ENCODE measurements at places on chromosomes 5 and 9.

DNA sequence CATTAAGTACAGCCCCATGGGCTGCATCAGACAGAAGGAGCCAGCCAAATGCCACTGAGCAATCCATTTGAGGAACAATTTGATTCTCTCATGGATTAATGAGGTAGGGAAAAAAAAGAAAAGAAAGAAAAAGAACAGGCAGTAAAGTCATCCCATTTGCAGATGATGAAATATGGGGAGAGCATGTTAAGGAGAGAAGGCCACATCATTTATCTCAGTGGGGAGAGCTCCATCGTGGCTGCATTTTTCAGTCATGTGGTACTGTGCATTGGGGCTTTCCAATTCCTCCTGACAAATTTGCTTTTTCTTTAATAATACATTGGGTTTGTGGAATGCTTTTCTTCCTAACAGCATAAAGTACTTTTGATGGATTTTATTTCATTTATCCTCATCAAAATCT is 375.2 kb upstream of the TLE4 start:
- no peak for DNase-seq

DNA sequence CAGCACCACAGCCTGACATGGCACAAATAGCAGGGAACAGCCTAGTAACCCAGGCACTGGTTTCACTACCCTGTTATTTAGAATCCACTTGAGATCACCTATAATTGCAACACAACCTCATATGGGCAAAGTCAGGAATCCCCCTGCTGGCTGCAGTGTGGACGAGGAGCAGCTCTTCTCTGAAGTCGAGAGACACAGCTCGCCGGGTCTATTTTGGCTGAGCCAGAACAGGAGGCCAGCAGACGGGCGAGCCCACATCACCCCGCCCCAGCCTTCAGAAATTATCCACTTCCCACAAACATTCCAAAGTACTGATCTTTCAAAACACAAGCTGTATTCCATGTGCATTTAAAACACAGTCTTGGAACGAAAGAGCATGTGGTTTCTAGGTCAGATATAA is 179.0 kb downstream of the ROR2 start:
- DNase-seq = no peak

- DNase-seq = no peak
These were observed 567.2 kb upstream of the ARRDC3 start for GRCh38 chr5:91950328-91950727.

GRCh38 chr5:16411741-16412455 is 53.7 kb downstream of the ZNF622 start:
- DNase-seq = no peak

GRCh38 chr5:58944221-58944620 is 361.3 kb downstream of the RAB3C start:
- DNase-seq = no peak

DNA sequence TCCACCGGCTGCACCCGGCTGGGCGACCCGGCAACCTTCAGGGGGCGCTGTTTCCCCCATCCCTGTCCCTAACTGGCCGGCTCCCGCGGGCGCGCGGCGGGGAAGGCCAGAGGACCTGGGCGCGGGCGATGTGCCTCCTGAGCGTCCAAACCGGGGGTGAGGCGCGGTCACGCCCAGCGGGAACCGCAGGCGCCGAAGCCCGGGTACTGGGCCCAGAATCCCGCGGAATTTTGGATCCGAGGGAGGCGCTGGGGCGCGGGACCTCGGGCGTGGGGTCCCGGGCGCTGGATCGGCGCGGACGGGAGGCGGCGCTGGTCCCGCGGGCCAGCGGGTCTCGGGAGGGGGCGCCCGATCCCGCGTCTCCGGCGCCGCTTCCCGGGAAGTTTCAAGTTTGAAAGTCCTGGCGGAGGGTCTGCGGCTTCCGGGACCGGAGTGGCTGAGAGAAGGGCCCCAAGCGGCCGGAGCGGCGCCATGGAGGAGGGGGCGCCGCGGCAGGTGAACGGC is at the start of gene PKN3:
Gene PKN3 (plus strand): TSS at position 59 of the 504 bp plus-strand sequence. CDS start 413 bp downstream, at position 472.
- peak; percentile 78 for DNase-seq

GRCh38 chr5:83729362-83729761 is 8.7 kb upstream of the HAPLN1 start:
- DNase-seq = no peak

DNA sequence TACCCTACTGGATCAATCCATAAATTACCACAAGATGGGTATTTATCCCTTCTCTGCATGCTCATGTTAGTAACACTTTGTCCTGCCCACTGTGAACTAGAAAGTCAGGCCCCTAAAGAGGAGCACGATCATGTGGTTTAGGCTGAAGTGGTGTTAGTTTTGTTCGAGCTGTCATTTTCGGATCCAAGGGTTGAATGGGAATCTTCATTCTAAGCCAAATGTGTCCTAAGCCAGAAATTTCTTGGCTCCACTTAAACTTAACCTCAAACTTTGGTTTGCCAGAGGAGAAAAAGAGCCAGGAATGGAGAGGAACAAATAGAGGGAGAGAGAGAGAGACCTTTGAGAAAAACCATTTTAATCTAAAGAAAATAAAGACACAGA is 837.7 kb upstream of the ZNF608 start:
- DNase-seq = no peak

GRCh38 chr5:53161876-53162275 is 52.3 kb upstream of the MOCS2 start:
- DNase-seq = no peak

DNA sequence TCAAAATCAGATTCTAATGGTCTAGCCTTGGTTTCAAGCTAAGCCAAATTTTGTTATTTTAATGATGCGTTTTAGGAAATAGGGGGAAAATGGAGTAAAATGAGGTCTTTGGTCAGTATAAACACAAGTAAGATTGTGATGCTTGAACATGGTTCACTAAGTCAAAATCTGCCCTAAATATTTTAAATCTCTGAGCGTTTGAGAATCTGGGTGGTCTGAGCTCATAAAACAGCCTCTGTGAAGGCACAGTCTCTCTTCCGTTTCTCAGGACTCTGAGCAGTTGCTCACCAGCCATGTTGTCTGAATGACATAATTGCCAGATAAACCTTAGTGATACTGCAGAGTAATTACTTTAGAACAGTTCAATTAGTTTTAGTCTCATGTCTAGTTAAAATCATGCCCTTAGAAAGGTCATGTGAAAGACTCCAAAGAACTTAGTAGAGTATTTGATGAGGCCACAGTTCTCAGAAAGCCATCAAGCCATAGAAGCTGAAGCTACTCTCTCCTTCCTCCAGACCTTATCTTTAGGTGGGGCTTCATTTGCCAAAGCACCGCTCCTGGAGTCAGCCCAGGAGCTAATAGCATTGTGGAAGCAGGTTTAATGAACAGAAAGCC is 257.1 kb upstream of the MAP3K1 start:
- DNase-seq = no peak

- no peak for DNase-seq
These were observed 32.4 kb downstream of the PCDHGC5 start for GRCh38 chr5:141521244-141521781.

DNA sequence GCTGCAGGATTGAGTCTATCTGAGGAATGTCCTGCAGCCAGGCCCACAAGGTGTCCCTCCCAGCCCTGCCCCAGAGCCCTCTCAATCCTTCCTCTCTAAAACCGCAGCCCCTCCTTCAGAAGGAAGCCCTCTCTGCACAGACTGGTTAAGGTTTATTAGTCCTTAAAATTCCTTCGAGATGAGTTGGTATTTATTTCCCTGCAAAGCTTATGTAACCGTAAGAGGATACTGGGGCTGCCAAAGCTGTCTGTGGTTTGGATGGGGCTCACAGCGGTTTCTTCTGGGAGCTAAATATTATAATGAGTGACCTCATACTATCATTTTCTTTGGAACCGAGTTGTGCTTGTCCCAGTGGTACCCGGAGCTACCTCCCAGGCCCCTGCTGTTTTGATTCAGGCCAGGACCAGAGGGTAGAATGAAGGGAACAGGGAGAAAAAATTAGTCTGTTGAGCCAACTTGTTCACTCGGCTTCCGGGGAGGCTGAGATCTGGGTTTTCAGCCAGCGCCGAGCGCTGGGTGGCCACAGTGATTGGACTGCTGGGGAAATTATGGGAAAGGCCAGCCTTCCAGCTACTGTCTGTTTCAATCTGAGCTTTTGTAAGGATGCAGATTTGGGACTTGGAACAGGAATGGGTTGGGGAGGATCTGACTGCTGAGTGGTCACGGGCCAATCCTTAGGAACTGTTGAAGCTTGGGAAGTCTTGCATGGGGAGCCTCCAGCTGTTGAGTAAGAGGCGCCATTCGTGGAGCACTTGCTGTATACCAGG is 107.5 kb downstream of the NDFIP1 start:
- DNase-seq = no peak

GRCh38 chr9:89095761-89096528 is 82.7 kb downstream of the SHC3 start:
- no peak for DNase-seq

- DNase-seq = no peak
These were observed 1104.8 kb upstream of the COX7C start for GRCh38 chr5:85512896-85513295.

DNA sequence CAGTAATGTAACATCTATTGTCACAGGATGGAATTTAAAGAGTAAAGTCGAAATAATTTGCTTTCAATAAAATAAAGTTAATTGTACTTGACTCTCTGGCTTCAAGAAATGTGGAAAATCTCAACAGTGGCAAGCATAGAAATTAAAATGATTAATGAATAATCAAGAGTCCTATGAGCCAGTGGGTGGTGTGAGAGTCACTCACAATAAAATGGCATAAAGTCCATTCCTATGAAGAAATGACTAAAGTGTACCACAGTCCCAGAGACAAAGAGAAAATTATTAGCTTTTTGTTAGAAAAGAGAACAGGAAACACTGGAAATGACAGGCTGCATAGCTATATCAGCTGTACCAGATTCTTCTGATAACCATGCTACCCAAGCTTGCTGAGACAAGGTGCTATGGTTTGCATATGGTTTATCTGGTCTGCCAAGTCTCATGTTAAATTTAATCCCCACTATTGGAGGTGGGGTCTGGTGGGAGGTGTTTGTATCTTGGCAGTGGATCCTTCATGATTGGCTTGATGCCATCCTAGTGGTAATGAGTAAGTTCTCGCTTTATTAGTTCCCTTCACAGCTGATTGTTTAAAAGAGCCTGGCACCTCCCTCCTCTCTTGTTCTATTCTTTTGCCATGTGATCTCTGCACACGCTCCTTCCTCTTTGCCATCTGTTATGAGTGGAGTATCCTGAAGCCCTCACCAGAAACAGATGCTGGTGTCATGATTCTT is 647.7 kb upstream of the ITGA1 start:
- no peak for DNase-seq

GRCh38 chr5:138111937-138112336 is 27.3 kb downstream of the NME5 start:
- no peak for DNase-seq

- DNase-seq = no peak
These were observed 26.3 kb downstream of the FAF2 start for GRCh38 chr5:176474476-176474875.

DNA sequence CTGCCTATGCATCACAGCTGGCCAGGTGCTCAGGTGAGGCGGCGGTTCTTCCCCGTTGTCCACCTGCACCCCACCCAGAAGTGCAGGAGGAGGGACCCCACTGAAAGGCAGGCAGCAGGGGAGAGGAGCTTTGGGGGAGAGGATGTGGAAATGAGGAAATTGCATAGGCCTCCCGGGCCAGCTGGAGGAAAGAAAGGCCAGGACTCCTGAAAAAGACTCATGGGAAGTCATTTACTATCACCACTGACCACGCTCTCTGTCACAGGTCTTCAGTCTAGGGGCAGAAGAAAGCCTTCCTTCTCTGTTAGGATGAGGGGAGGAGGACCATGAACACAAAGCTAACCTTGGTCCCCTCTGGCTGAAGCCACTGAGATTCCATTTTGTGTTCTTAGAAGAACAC is 28.1 kb downstream of the KCNMB1 start:
- no peak for DNase-seq

- DNase-seq = no peak
These were observed 32.0 kb upstream of the PANK3 start for GRCh38 chr5:168611165-168611564.

GRCh38 chr5:159582756-159583541 is 252.7 kb upstream of the IL12B start:
- no peak for DNase-seq

GRCh38 chr5:79517601-79518000 is 3.7 kb upstream of the HOMER1 start:
- DNase-seq = no peak

DNA sequence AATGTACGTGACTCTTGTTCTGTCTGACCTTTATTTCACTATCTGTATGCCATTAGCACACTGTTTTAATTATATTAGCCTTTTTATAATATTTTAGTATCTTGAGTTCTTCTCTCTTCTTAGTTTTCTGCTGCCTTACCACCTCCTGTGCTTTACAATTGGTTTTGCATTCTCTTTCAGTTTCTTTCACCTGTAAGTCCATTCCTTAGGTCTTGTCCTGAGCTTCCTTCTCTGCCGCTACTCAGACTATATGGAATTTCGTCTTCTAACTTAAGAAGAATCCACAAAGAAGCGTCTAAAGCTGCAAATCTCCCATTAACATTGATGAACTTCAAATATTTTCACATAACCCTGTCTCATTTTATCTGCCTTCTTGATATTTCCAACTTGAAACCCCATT is 642.9 kb downstream of the MAT2B start:
- DNase-seq = no peak

DNA sequence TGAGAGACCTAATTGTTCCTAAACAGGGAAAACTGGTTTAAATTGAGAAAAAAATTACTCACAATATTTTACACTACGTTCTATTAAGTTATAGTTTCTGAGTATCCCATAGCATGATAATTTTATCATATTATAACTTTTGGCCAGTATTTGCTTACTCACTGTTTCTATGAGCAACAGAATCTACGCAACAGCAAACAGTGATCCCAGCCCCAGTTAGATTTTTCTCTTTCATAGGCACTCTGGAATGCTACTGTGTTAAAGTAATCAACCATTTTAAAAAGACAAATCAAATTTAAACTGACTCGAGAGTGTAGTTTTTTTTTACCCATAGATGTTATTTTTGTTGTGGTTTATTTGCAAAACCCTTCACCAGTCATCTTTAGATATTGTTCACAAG is 107.2 kb downstream of the XRCC4 start:
- DNase-seq = no peak

GRCh38 chr9:114446036-114446435 is 58.3 kb upstream of the AKNA start:
- no peak for DNase-seq

DNA sequence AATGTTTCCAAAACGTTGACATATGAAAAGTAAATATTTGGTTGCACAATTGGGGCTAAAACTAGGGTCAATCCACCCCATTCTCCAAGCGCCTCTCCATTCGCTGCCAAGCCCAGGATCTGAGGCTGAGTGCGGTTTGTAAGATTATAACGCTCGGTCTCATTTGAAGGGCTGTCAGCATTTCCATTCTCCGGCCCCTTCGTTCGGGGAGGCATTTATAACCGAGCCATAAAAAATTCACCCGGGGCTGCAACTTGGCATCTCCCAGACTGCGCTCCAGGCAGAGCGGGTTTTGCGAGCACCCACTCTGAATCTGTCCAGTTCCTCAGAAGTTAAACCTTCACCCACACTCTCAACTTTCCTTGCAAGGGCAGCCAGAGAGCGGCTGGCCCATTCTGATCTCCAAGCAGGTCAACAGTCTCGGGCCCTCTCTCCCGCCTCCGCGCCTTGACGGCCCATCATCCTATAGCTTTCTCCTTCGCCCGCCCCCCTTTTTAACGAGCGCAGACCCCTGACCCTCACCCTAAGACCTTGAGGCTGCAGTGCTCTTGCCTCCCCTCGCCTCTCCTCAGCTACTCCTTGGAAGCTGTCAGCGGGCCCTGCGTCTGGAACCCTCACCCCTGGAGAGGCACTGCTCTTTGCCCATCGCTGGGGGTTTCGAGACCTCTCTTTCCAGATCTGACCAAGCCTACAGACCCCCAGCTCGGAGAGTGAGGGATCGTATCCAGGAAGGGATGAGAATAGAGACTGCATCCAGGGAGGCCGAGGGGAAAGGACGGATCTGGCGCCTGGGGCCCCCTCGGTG is 1.1 kb downstream of the SLIT3 start:
- DNase-seq = no peak

- no peak for DNase-seq
These were observed 68.5 kb downstream of the WWC1 start for GRCh38 chr5:168359820-168360460.
